ENCODE measurements at places on chromosomes 11 and 22.

DNA sequence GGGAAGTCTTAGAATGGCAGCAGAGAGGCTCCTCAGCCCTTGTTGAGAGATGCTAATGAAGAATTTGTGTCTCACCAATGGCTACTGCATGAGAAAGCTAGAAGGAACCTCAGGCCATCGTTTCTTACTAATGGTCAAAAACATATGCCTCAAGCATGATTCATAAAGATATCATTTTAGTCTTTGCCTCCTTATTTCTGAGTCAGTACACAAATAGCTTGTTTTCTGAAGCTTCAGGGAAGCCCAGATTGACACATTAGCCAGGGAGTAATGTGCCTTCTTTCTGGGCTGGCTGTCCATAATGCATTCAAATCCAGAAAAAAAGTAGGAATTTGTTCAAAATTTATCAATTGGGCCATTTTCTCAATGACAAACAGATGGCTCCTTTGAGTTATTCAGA is 169.4 kb upstream of the ZBED5 start:
- no peak for DNase-seq

GRCh38 chr11:61954851-61955421 is 4.8 kb downstream of the BEST1 start:
- peak; percentile 41 for DNase-seq

GRCh38 chr11:14751975-14752407 is 108.4 kb downstream of the PDE3B start:
- DNase-seq, result no peak

DNA sequence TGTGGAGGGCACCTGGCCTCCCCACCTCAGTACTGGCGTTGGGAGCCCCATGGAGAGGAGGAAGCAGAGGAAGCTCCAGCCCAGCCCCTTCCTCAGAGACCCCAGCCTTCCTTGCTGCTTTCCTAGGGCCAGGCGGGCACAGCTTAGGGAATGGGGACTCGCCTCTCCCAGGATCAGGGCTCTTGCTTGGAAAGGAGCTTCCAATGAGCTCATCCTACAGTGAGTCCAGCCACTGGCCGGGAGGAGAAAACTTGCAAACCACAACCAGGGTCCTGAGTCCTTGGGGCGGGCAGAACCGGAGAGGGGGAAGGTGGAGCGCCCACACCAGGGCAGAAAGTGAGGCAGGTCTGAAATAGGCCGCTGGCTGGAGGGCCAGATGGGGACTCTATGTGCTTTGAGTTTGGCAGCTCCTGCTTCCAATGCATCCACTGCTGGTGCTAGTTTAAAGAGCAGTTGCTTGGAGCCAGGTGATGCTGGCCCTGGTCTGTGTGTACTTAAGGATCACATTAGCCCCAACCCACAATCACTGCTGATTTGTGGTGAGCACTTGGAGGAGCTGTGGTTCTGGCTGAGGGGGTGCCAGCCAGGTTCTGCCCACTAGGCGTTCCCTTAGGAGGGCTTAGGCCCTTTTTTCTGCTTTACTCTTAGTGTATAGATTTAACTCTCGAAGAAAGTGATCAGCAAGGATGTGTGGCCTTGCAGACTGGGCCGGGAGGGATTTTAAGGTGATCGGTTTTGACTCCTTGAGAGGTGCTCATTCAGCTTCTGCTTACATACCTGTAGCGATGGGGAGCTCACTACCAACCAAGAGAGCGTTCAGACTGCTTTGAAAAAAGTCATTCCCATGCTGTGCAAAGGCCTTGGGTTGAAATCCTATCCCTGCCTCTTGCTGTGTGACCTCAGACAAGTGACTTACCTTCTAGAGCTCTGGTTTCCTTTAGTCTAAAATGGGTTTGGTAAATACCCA is 81.9 kb downstream of the TP53I11 start:
- DNase-seq, result peak; percentile 89

DNA sequence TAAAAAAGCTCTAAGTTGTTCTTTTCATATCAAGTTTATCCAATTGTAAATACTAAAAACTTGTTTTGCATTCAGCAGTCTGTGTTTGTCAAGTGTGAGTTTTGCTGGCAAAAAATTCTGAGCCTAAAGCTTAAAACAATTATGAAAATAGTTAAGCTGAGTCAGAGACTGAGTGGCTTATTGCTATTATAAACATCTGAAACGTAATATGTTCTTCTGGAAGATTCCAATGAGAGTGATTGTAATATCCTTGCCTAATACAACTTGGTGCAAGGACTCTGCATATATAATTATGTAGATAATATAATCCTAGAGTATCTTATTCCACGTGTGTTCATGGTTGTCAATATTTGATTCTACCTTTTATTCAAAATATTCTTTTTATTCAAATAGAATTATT is 14.1 kb upstream of the NUP50 start:
- DNase-seq, result no peak

- no peak for DNase-seq
Measured at GRCh38 chr11:118914178-118914918, 11.4 kb downstream of the BCL9L start.
